ENCODE measurements at places on chromosomes 1 and 21.
A peak's percentile ranks its signal among the peaks of the same experiment; 100 is the strongest.

- DNase-seq, result no peak
- peaks cover 34% of the 10 kb centered on the region for H3K4me1 ChIP-seq
- peak overlapping the region; percentile 81 for H3K4me3 ChIP-seq
- no peaks in the 10 kb centered on the region for H3K27me3 ChIP-seq
- peak overlapping the region; percentile 95 for H3K27ac ChIP-seq
Observed at GRCh38 chr1:36222481-36223380, 1.5 kb upstream of the THRAP3 start.

GRCh38 chr1:198929961-198930599, 291.2 kb downstream of the PTPRC start:
- no peak for DNase-seq
- H3K27ac ChIP-seq, result peak overlapping the region; percentile 88
- no peaks in the 10 kb centered on the region for H3K36me3 ChIP-seq
- H3K4me3 ChIP-seq, result peak overlapping the region; percentile 21
- H3K4me1 ChIP-seq, result peaks cover 12% of the 10 kb centered on the region

GRCh38 chr1:10168912-10169514, 41.4 kb upstream of the KIF1B start:
- no peaks in the 10 kb centered on the region for H3K4me1 ChIP-seq
- no peak for DNase-seq
- no peak overlapping the region for H3K27ac ChIP-seq
- no peak overlapping the region for H3K4me3 ChIP-seq

- no peak overlapping the region for H3K4me3 ChIP-seq
- H3K27ac ChIP-seq, result no peak overlapping the region
- no peak for DNase-seq
- no peaks in the 10 kb centered on the region for H3K4me1 ChIP-seq
- H3K36me3 ChIP-seq, result no peaks in the 10 kb centered on the region
Observed at GRCh38 chr1:61941794-61942193, 199.5 kb downstream of the PATJ start.

DNA sequence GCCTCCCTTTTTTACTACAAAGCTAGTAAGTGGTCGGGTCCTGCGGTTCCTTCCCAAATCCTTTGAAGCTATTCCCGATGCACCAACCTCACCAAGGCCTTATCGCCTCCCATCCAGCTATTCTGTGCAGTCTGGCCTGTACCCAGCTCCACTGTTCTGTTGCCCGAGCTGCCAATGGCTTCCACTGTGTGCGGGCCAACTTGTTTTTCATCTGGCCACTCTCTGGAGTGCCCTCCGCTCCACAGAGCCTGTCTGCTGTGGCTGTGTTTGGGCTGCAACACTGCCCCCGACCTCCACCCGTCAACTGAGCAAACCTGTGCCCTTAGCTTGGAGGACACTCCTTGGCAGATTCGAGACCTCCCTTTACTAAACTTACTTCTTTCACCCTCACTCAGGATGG, 125.0 kb downstream of the KIAA0319L start:
- no peak for DNase-seq
- H3K4me1 ChIP-seq, result no peaks in the 10 kb centered on the region

GRCh38 chr1:19375631-19376400, 63.7 kb downstream of the SLC66A1 start:
- no peak overlapping the region for H3K4me3 ChIP-seq
- no peak for DNase-seq
- no peaks in the 10 kb centered on the region for H3K27me3 ChIP-seq

DNA sequence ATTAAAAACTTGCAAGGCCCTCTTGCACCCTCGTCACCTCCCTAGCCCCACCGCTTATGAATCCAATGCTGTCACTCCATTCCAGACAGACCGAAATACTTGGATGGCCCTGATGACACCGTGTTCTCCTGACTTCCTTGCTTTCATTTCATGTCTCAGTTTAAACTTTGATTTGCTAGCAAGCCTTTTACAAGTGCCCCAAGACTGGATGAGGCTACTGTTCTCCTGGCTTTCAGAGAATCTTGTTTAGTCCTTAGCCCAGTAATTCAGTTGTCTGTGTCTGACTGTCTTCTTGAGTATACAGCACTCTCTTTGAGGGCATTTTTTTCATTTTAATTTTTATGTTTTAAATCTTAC, 824 bp upstream of the IFI44L start:
- peak overlapping the region; percentile 37 for H3K4me3 ChIP-seq
- peak overlapping the region; percentile 83 for H3K27ac ChIP-seq
- no peak for DNase-seq
- H3K4me1 ChIP-seq, result no peaks in the 10 kb centered on the region
- no peaks in the 10 kb centered on the region for H3K36me3 ChIP-seq

DNA sequence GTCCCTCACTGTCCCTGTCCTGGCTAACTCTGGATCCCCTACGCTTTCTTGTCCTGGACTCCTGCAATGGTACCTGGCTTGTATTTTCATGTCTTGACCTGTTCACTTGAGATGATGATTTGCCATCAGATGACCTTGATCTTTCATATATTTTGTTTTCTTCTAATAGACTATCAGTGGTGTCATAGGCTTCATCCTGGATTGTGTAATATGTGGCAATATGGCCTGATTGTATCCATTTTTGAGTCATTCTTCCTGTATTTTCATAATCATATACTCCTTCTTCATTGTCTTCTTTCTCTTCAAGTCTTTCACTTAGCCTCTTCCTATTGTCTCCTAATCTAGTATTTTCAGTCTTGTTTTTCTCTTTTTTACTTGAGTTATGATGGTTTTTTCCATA, 11.1 kb downstream of the FLG start:
- no peak overlapping the region for H3K27ac ChIP-seq
- H3K36me3 ChIP-seq, result no peaks in the 10 kb centered on the region
- H3K27me3 ChIP-seq, result no peaks in the 10 kb centered on the region
- no peak overlapping the region for H3K4me3 ChIP-seq

DNA sequence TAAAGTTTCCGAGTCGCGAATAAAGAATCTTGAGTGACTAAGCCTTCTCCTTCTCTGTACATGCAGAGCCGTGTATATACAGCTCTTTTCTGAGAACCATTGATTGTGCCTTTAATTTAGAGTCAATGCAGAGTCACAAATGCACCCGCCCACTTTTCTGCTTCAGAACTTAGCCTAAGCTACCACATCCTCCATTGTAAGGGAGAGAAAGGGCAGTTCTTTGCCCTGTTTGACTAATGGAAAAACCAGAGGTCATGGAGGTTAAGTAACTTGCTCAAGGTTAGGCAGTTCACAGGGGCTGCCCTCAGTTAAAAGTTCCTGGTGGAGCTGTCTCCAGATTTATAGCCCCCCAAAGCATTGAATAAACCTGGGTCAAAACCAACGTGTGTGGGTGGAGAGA, 139.6 kb downstream of the TOMM20 start:
- H3K27me3 ChIP-seq, result no peaks in the 10 kb centered on the region
- H3K4me3 ChIP-seq, result no peak overlapping the region
- H3K4me1 ChIP-seq, result peaks cover 32% of the 10 kb centered on the region
- H3K27ac ChIP-seq, result no peak overlapping the region
- DNase-seq, result no peak
- no peaks in the 10 kb centered on the region for H3K36me3 ChIP-seq

DNA sequence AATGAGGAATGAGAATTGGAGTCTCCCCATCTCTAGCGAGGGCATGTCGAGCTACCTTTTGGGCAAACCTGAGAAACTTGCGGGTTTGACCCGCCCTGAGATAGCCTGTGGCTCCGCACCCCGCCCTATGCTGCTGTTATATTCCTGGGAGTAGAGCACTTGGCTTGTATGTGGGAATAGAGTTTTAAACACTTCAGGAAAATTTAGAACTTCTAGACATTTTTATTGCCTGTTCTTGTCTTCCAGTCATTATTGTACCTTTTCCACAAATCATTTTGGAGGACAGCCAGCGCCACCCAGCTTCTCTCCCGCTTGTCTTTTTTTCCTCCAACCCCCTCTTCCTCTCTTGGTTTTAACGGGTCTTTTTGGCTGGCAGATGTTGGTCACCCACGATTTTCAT, 738 bp downstream of the GNPAT start:
- H3K4me1 ChIP-seq, result peaks cover 40% of the 10 kb centered on the region
- no peaks in the 10 kb centered on the region for H3K36me3 ChIP-seq
- peak overlapping the region; percentile 92 for H3K27ac ChIP-seq
- H3K27me3 ChIP-seq, result no peaks in the 10 kb centered on the region
- DNase-seq, result peak; percentile 8
- peak overlapping the region; percentile 87 for H3K4me3 ChIP-seq

DNA sequence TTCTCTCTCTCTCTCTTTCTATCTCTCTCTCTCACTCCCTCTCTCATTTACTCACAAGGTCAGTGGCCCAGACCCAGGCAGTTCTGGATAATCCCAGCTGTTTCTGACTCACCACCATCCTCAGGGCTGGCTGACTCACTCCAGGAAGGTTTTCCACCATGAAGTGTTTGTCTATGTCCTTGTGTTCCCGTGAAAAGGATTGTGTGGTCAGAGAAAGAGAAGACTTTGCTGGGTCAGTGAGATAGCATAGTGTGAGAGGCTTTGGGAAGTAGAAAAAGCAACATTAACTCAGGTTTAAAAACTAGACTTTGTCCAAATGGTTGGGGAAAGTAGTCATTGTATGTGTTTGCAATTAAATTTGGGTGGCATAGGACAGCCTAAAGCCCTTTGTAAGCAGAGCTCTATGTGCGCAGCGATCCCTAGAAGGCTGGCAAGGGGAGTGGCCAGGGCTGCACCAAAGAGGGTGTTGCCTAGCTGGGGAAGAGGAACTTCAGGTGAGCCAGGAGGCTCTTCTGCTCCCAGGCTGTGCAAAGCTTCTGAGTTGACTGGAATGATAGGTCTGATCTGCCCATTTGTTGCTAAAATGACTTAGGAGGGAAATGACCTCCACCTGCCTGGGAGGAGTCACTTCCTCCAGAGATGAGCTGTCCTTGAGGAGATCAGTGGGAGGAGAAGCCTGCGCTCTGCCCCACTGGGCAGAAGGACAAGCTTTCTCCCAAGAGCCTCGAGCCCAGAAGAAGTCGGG, 4.9 kb upstream of the CAPN2 start:
- H3K4me1 ChIP-seq, result peaks cover 47% of the 10 kb centered on the region
- peak; percentile 35 for DNase-seq
- peak overlapping the region; percentile 67 for H3K27ac ChIP-seq
- H3K27me3 ChIP-seq, result no peaks in the 10 kb centered on the region
- H3K36me3 ChIP-seq, result no peaks in the 10 kb centered on the region

DNA sequence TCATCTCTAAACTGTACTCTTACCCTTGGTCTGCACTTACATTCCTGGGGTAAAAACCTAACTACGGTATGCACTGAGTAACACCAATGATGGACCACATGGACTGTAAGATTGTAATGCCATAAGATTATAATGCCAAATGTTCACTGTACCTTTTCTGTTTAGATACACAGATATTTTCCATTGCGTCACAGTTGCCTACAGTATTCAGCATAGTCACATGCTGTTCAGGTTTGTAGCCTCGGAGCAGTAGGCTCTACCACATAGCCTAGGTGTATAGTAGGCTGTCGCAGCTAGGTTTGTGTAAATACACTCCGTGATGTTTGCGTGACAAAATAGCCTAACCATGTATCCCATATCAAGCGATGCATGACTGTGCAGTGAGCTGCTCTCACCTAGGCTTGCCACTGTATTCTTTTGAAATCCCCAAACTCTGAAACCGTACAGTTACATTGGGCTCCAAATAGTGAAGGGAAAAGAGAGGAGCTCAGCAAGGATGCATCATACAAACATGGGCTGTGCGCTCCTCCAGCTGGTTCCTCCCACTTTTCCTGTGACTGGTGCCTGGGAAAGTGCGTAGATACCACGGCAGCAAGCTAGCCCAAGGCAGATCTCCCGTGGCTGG, 35.2 kb downstream of the CFAP57 start:
- peaks cover 29% of the 10 kb centered on the region for H3K4me1 ChIP-seq
- H3K27me3 ChIP-seq, result no peaks in the 10 kb centered on the region
- H3K4me3 ChIP-seq, result peak overlapping the region; percentile 10
- no peaks in the 10 kb centered on the region for H3K36me3 ChIP-seq
- H3K27ac ChIP-seq, result no peak overlapping the region

DNA sequence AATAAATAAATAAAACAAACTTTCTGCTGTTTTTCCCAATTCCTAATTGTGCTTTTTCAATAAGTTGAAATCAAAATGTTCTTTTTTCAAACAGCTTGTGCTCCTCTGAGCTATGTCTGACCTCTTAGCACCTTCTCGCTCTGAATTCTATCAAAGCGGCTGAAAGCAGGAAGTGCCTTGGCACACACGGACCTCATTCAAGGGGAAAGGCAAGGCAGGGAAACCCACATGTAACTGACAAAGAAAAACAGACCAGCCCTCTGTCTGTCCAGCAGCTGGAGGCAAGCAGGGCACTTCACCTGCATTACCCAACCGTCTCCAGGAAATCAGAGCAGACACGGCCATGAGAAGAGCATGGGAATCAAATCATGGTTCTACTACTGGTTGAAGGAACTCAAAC, 56.7 kb downstream of the PLPP3 start:
- peaks cover 65% of the 10 kb centered on the region for H3K36me3 ChIP-seq
- H3K4me3 ChIP-seq, result no peak overlapping the region
- DNase-seq, result no peak
- H3K4me1 ChIP-seq, result peaks cover 75% of the 10 kb centered on the region
- H3K27me3 ChIP-seq, result no peaks in the 10 kb centered on the region
- no peak overlapping the region for H3K27ac ChIP-seq

- H3K4me3 ChIP-seq, result no peak overlapping the region
- H3K4me1 ChIP-seq, result no peaks in the 10 kb centered on the region
- no peak for DNase-seq
- no peaks in the 10 kb centered on the region for H3K36me3 ChIP-seq
- H3K27me3 ChIP-seq, result no peaks in the 10 kb centered on the region
Observed at GRCh38 chr1:87941337-87941946, 612.8 kb downstream of the LMO4 start.

GRCh38 chr1:31416101-31416736, 3.2 kb downstream of the SERINC2 start:
- H3K27me3 ChIP-seq, result peaks cover 18% of the 10 kb centered on the region
- no peak overlapping the region for H3K4me3 ChIP-seq
- H3K4me1 ChIP-seq, result peaks cover 8% of the 10 kb centered on the region

DNA sequence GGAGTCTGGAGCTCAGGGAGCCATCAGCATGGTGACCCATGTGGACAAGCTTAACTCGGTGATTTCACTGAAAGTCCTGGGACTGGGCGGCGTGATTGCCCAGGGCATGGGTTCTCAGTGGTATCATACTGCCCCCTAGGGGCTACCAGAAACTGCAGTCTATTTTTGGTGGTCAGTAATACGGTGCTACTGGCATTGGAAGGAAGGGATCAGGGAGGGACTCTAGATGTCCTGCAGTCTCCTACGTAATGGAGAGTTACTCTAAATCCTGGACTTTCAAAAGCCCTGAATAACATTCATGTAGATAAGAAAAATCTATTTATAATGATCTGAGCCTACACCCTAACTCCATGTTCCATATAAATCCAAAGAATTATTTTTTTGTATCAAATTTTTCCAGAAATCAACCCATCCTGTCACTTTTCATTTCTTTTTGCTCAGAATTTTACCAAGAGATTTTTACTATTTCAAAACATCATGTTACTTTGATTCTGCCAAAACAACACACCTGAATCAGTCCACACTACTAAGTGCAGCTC, 37.3 kb downstream of the PABPC4 start:
- DNase-seq, result peak; percentile 42
- H3K4me3 ChIP-seq, result no peak overlapping the region
- peaks cover 26% of the 10 kb centered on the region for H3K4me1 ChIP-seq

DNA sequence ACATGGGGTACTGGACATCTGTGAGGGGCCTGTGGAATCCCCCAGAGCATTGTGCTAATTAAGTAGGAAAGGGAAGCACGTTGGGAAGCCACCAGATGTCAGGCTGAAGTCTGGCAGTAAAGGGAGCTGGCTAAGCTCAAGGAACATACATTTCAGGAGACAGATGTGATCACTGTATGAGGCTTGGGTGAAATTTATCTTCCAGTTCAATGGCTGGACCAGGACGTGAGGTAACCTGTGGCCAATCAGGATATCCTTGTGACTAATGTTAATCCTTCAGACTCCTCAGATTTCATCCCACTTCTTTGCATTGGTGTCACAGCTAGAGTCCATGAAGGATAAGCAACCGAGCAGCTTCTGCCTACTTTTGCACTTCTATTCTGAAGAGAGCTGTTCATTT, 110.2 kb upstream of the APP start:
- no peaks in the 10 kb centered on the region for H3K27me3 ChIP-seq
- H3K27ac ChIP-seq, result no peak overlapping the region
- H3K36me3 ChIP-seq, result no peaks in the 10 kb centered on the region
- H3K4me3 ChIP-seq, result no peak overlapping the region
- no peak for DNase-seq
